ENCODE measurements at places on chromosomes 3 and 15.
A peak's percentile ranks its signal among the peaks of the same experiment; 100 is the strongest.

GRCh38 chr3:12746419-12746818 is 12.6 kb downstream of the TMEM40 start:
- no peak for DNase-seq

DNA sequence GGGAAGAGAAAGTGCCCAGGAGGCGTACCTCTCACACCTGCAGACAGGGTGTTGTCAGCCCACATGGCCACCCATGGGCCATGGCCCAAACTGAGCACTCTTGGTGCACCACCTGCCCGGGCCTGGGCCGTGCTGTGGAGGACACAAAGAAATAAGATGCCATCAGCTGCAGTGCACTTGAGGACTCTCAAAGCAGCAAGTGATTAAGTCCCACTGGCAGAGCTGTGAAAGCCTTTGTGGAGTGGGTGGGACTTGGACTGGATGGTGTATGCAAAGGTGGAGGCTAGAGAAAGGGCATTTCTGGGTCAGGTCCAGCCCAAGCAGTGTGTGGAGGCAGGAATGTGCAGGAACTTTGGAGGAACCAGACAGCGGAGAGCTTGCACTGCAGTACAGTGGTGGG is 122.3 kb downstream of the MEGF11 start:
- DNase-seq, result no peak

DNA sequence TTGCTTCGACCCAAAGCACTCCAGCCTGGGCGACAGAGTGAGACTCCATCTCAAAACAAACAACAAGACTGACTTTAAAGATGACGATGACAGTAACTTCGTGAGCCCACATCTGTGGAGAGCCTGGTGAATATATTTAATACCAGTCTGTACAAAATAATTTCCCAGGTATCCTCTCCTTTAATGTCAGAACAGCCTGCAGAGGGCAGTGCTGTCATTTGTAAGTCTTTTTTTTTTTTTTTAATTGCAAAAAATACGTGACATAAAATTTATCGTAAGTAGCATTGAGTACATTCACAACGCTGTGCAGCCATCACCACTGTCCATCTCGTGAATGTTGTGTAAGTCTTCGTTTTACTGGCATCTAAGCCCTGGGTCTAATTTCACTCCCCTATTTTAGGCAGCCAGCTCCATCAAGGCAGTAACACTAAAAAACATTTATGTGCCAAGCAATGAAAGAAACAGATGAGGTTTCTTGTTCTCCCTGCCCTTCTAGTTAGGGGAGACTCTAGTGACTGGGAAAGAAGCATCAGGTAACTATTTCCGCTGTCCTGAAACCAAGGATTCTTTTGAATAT is 1.4 kb downstream of the HTD2 start:
- DNase-seq, result peak; percentile 19

DNA sequence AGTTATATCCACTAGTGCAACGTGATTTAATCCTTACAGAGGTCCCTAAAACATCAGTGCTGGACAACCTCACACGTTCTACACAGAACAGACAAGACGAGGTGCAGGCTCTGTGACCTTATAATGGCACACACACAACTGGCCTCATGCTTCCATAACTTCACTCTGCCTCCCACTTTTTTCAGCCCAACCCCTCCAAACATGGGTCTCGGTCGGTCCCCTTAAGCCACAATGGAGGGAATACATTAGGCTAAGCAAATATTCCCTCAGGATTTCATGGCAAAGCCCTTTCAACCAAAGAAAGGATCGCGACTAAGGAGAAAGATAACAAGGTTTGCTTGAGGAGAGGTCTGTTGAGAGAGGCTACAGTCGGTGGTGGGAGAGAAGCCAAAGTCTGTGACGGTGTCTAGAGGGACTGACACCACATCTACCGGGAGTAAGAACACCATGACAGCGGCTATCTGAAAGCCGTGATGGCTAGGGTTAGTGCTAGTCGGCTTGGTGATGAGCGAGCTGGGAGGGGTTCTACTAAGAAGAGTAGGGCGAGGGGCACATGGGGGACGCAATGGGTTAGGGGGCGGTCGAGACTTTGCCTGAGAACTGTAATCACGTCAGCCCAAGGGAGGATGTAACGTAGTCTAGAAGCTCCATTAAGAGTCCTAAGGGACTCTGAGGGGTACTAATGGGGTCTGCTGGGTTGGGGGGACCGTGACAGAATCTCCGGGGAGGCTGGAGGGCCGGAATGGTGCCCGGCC is 1.0 kb downstream of the MYO9A start:
- no peak for DNase-seq

DNA sequence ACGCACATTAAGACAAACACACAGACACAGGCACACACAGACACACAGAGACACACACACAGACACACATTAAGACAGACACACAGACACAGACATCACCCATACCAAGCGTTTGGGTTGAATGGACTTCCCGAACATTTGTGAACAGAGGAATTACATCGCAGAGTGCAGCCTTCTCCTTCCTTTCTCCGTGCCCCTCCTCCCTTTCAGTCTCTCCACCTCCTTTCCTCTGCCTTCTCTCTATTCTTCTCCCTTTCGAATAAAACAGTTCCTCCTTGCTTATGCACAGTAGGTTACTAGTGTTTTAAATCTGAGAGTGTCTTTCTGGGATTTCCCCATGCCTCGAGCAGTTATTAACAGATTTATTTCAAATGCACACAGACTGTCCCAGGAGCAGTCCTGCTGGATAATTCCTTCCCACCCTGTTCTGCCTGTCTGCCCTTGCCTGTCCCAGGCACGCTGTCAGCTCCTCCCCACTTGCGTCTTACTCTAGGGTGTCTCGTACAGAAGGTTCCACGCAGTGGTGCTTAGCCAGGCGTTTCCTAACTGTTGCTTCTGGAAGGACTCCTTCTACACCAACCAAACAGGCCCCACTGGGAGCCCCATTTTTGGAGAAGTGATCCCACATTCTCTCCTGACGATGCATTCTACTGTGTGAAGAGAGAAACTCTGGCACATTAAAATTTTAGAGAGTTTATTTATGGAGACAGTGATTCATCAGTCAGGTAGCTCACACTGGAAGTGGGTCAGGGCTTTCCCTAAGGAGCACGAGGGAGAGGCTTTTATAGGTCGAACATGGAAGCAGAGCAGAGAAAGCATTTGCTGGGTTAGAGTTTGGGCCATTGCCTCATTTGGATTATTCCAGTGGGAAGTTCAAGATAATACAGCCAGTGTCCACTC is 163.8 kb downstream of the SV2B start:
- no peak for DNase-seq

DNA sequence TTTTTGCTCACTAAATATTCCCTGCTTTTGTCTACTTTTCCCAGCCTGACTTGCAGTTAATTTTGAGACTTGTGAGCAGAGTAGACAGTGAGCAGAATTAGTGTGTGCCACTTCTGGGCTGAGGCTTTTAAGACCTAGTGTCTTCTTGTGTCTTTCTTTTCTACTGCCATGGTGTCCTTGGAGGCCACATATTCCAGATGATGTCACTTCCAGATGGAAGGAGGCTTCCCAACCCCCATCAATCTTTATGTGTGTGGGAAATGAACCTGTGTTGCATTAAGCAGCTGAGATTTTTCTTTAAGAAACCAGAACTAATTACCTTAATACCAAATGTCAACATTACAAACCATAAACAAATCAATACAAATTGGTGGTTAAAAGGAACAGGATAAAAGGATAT is 774.7 kb upstream of the ROBO1 start:
- no peak for DNase-seq

GRCh38 chr3:52777959-52778805 is 783 bp downstream of the ITIH1 start:
- DNase-seq, result no peak

DNA sequence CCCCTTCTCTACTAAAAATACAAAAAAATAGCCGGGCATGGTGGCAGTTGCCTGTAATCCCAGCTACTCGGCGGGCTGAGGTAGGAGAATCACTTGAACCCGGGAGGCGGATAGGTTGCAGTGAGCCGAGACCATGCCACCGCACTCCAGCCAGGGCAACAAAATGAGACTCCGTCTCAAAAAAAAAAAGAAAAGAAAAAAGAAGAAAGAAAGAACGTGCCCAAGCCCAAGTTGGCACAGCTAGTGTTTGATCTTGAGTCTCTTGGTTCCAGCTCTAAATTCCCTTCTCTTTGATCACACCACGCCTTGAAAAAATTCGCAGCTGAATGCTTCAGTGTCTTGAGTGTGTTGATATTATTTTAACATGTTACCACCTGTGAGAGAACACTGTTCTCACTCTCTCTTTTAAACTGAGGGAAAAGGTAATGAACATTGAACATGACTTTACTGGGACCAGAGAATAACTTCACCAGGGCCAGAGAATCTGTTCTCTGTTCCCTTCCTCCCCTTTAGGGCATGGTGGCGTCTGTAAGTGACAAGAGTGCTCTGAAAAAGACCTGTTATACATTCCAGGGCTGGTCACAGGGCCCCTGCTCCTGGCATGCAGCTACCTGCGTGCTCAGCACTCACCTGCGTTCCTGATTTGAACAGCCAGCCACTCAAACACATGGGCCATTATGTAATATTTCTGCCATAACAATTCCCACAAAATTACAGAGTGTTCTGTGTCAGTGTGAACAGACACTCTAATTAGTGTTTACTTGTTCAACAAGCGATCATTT is 19.0 kb downstream of the SLCO3A1 start:
- DNase-seq, result no peak

- DNase-seq, result no peak
These were observed 21.2 kb downstream of the PRKAR2A start for GRCh38 chr3:48826451-48826850.

GRCh38 chr15:80321853-80322252 is 69.8 kb upstream of the CTXND1 start:
- DNase-seq, result no peak

- DNase-seq, result no peak
These were observed 48.4 kb downstream of the EPHA3 start for GRCh38 chr3:89155811-89156210.

- no peak for DNase-seq
These were observed 48.2 kb upstream of the FGD5 start for GRCh38 chr3:14770591-14770990.

GRCh38 chr15:22735781-22736180 is 50.7 kb upstream of the NIPA1 start:
- DNase-seq, result no peak

DNA sequence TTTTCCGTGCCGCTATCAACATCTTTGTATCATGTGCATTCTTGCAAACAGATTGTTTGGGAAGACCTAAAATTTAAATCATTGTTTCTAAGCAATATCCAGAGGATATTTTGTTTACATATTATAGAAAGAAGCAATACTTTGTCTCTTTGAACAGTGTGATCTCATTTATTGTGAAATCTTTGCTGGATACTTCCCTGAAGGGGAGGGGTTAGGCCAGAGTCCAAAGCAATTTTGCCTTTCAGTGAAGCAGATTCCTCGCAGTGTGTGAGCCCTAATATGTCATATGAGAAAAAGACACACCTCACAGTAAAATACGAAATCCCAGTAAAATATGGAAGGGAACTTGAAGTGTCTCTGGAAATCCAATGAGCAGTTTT is 158.7 kb upstream of the SLCO3A1 start:
- DNase-seq, result no peak

GRCh38 chr3:133694288-133695268 is 32.8 kb upstream of the TOPBP1 start:
- no peak for DNase-seq

- no peak for DNase-seq
These were observed 67.4 kb downstream of the TMEM266 start for GRCh38 chr15:76127169-76127568.

DNA sequence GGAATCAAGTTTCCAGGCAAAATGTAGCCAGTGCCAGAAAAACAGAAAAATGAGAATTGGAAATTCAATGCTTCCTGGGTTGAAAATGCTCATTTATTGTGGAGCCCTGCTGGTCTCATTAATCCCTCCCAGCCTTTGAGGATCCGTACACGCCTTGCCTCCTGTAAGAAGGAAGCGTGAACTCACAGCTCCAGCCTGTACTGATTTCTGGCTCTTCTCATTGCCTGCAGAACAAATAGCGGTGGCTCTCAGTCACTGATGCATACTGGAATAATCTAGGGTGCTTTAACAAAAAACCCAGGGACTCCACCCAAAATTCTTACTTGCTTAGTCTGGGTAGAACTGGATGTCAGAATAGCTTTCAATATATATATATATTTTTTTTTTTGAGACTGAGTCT is 29.3 kb upstream of the SLC24A5 start:
- no peak for DNase-seq

- no peak for DNase-seq
These were observed 21.6 kb upstream of the SLC28A2 start for GRCh38 chr15:45230245-45230965.

GRCh38 chr15:71202712-71203111 is 87.4 kb downstream of the THSD4 start:
- peak; percentile 18 for DNase-seq

DNA sequence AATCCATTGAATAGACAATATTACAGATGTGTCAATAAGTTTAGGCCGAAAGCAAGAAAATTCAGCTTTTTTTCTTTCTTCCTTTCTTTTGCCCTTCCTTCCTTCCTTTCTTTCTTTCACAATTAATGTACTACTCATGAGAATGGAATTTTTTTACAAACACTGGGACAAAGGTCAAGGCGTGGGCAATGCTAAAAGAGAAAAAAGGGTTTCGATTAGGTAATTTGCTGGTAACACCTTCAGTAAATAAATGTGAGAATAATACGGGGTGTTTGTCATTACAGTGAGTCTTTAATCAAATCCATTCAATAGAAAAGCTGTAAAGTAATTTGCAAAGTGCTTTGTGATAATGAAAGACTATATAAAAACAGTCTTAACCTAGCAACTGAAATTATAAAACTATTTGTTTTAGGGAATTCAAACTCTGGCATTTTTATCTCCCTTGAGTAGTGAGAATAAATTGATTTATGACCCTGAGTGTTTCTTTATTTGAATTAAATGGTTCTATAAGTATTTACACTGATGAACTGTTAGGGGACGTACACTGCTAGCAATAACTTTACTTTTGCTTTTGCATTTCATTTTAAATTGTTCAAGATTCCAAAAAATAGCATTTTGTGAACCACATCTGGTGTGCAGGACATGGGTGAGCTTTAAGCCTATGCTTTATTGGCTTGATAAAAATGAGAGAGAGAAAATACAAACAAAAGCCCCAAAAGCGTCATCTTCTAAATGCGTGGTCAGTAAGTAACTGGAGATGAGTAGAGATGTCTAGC is 104.2 kb upstream of the THRB start:
- no peak for DNase-seq

DNA sequence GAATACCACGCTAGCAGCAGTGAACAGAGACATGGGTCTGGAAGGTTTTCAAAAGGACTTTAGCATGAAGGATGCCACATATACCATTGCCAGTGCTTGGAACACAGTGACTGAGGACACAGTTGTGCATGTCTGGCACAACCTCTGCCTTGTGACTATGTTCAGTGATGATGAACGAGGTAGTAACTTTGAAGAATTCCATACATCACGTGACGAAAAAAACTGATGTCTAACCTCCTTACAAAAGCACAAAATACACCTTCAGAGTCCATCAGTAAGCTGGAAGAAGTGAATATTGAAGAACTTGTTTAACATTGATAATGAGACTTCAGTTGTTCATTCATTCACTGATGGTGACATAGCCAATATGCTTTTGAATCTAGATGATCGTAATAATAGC is 594.8 kb upstream of the GRM7 start:
- no peak for DNase-seq

GRCh38 chr3:151553888-151554287 is 93.0 kb upstream of the IGSF10 start:
- DNase-seq, result no peak
